Aorta (tissue), 5 donors: ENCODE measurements at places on chromosomes 5 and 9. TPM values are rescaled to one million over a fixed set of nuclear protein-coding genes. Genes with fewer than 3 reads are reported as not detected.

The SLC6A3 gene
- total RNA-seq, result 0.23 TPM

The LHX6 gene
- total RNA-seq, result 13.8 TPM

GRCh38 chr9:127199001-127199791, 65.4 kb upstream of the GARNL3 start:
- DNase-seq, result peak; percentile 85

The HK3 gene
- 26.8 TPM for total RNA-seq

DNA sequence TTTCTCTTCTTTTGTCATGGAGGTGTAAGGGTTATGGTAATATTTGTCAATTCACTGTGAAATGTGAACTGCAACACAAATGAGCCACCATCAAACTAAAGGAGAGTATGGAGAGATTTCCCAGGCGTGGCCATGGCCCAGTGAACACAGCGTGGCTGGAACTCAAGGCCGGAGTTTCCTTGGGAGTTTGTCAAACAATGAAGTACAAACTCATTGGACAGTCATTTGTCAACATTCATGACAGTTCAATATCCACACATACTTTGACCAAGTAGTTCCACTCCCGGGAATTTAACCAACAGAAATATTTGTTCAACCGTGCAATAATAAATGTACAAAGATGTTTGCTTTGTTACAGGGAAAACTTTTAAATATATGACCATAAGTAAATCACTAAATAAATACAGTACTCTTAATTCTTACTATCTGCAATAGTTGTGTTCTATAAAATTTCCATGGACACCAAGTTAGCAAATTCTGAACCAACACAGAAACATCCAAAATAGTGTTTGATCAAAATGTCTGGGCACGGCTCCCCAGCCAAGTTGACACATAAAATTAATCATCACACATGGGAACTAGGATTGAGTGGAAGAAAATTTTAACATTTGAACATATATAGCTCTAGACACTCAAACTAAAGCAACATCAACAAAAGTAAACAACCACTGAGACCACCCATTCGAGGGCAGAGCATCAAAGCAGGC, 87.1 kb downstream of the DIRAS2 start:
- no peak for DNase-seq
